ENCODE measurements at places on chromosomes 11 and 22.

DNA sequence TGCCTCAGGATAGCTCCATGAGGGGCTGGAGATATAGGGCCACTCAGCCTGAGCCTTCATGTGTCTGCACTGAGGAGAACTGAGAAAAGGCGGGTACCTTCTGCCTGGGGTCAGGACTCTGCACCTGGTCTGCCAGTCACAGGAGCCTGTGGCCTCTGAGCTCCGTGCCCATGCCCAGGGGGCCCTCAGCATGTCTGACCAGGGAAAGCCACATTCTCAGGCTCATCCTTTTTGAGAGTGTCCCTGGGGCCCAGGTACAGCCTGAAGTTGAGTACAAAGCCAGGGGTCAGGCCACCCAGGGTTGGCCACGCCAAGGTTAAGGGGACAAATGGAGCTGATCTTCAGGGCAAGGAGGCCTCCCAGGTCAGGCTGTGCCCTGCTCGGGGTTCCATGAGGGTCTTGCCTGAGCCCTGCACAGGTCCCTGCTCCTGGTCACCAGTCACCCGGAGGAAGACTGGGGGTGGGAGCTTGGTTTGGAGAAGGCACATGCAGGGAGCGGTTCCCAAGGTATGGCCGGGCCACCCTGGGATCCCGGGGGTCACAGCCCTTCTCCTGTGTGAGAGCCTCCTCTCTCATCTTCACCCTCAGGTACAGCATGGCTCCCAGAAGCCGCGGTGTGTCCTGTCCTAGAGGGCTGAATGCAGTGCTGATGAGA is 6.0 kb downstream of the DENND6B start:
- no peak for DNase-seq
- no peak overlapping the region for H3K4me3 ChIP-seq
- H3K27ac ChIP-seq = no peak overlapping the region

DNA sequence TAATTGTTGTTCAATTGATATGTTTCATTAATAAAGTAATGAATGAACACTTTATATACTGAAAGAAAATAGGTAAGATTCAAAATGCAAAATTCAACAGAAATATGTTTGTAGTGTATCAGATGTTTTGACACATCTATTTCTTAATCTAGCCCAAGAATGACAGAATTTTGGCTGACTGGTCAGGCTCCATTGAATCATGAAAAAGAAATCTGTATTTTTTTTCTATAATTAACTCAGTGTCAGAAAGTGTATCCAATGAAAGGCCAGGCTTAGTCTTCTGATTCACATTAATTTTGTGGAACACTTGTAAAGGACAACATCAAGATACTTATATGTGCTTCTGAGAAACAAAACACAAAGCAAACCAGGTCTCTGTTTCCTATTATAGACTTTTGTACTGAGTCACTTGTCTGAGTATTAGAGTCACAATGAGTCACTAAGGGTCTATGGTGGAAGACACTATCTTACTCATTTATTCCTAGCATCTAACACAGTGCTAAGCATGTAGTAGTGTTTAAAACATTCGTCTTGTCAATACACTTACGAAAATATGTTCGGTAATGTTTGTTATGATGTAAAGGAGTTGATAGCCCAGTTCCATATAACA is 297.7 kb upstream of the CCDC90B start:
- DNase-seq = no peak
- no peaks in the 10 kb centered on the region for H3K4me1 ChIP-seq
- H3K36me3 ChIP-seq = no peaks in the 10 kb centered on the region
- H3K27ac ChIP-seq = no peak overlapping the region
- H3K4me3 ChIP-seq = no peak overlapping the region
- H3K27me3 ChIP-seq = no peaks in the 10 kb centered on the region

GRCh38 chr11:122523846-122524805 is 131.4 kb upstream of the UBASH3B start:
- H3K4me3 ChIP-seq = no peak overlapping the region
- H3K27me3 ChIP-seq = no peaks in the 10 kb centered on the region
- H3K27ac ChIP-seq = no peak overlapping the region
- no peak for DNase-seq
- H3K36me3 ChIP-seq = no peaks in the 10 kb centered on the region

GRCh38 chr22:41352058-41352457 is 29.7 kb upstream of the TEF start:
- H3K27ac ChIP-seq = no peak overlapping the region
- no peak overlapping the region for H3K4me3 ChIP-seq

GRCh38 chr11:20013346-20014066 is 146.8 kb downstream of the DBX1 start:
- H3K27me3 ChIP-seq = no peaks in the 10 kb centered on the region
- H3K36me3 ChIP-seq = peaks cover 5% of the 10 kb centered on the region
- no peak overlapping the region for H3K4me3 ChIP-seq
- peaks cover 45% of the 10 kb centered on the region for H3K4me1 ChIP-seq

GRCh38 chr22:39298241-39298987 is 21.0 kb downstream of the RPL3 start:
- peaks cover 45% of the 10 kb centered on the region for H3K4me1 ChIP-seq
- DNase-seq = no peak
- H3K4me3 ChIP-seq = no peak overlapping the region
- H3K27me3 ChIP-seq = no peaks in the 10 kb centered on the region

GRCh38 chr22:45876136-45877035 is 100.6 kb downstream of the WNT7B start:
- H3K27me3 ChIP-seq = no peaks in the 10 kb centered on the region
- H3K36me3 ChIP-seq = no peaks in the 10 kb centered on the region
- H3K27ac ChIP-seq = no peak overlapping the region
- DNase-seq = no peak

DNA sequence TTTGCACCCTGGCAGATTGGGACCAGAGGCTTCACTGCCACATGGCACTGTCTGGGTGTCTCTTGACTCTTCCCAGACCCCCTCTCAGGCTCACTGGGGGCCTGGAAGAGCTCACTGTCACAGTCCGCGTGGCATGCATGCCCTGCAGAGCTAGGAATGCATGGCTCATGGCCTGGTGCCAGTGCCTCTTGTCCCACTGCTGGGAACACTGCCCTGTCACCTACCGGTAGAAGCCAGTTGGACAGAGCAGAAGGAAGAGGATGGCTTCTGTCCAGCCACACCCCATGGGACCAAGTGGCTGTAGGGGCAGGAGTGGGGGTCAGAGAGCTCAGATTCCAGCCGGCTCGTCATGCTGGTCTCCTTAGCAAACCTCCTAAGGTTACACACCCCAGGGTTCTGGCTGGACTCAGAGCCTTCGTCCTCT is 29.7 kb downstream of the MB start:
- no peak overlapping the region for H3K27ac ChIP-seq
- H3K4me1 ChIP-seq = peaks cover 6% of the 10 kb centered on the region
- H3K4me3 ChIP-seq = no peak overlapping the region
- H3K27me3 ChIP-seq = no peaks in the 10 kb centered on the region
- H3K36me3 ChIP-seq = no peaks in the 10 kb centered on the region
- no peak for DNase-seq

DNA sequence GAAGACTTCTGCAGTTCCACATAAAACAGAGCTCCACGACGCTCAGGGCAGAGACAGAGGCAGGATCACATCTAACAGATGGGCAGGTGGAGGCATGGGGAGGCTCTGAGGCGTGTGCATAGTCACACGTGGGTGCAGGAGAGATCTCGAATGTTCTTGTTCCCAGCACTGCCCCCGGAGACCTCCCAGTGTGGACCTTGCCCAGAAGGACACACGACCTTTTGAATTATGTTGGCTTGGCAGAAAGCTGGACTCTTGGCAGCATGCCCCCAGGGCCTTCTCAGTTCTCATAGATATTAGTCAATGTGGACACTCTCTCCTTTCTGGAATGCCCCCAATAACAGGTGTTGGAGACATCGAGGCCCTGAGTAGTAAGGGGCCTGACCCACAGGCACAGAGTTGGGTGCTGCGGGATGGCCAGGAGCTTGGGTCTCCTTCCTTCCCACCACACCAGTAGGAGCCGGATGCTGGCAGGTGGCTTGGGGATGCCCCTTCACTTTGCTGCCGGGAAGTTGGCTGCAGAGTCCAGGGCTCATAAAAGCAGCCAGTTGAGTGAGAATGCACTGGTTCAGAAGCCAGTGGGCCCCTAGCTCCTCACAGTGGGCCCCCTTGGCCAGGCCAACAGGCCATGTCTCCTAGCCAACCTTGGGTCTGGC is 12.1 kb downstream of the MYEOV start:
- H3K4me3 ChIP-seq = no peak overlapping the region
- peaks cover 14% of the 10 kb centered on the region for H3K4me1 ChIP-seq
- H3K27me3 ChIP-seq = no peaks in the 10 kb centered on the region
- H3K27ac ChIP-seq = no peak overlapping the region

DNA sequence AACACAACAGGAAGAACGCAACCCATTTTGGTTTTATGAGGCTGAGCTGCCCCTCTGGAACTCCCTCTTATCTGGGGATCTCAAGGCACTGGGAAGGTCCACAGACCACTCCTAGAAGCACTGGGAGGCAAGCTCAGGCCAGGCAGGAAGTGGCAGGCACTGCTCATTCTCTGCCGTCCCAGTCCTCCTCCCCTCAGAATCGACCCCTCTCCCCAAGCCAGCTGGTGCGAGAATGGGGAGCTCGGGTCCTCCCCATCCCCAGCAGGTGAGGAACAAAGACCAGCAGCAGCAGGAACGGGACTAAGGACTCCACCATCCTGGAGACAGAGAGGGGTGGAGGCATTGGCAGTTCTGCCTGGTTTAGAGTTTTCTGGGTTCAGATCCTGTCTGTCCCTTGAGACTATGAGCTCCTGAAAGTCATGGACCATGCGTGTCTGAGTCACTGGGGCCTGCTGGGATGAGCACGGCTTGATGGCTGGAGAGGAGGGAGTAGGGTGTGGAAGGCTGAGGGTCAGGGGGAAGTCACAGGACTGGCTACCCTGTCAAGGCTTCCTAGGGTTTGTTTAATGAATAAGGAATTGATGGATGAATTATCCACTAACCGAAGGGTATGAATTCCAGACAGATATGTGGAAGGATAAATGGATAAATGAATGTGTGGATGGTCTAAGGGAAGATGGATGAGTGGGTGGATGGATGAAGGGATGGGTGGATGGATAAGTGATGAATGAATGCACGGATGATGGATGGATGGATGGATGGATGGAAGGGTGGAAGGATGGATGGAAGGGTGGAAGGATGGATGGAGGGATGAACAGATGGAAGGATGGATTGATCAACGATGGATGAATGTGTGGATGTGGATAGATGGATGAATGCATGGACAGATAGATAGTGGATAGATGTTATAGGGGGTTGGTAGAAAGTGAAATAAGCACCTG is 6.4 kb downstream of the MYEOV start:
- H3K36me3 ChIP-seq = no peaks in the 10 kb centered on the region
- no peak overlapping the region for H3K4me3 ChIP-seq
- no peaks in the 10 kb centered on the region for H3K27me3 ChIP-seq
- no peak overlapping the region for H3K27ac ChIP-seq
- DNase-seq = no peak

DNA sequence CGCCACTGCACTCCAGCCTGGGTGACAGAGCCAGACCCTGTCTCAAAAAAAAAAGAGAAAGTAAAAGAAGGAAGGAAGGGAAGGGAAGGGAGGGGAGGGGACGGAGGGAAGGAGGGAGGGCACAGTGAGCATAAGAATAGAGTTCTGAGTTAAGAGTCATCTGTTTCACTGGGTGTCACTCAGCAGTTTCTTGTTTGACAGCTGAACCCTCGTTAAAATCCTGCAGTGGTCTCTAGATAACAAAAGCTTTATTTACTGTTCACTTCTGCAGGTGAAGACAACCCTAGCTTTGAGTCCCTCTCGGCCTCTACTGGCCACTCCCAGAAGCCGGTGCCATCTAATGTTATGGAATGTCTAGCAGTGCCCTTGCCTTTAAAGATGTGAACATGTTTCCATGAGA is 71.2 kb downstream of the CLPB start:
- H3K4me1 ChIP-seq = no peaks in the 10 kb centered on the region
- H3K4me3 ChIP-seq = no peak overlapping the region
- DNase-seq = no peak
- no peaks in the 10 kb centered on the region for H3K36me3 ChIP-seq
- H3K27me3 ChIP-seq = no peaks in the 10 kb centered on the region
- no peak overlapping the region for H3K27ac ChIP-seq

- no peak overlapping the region for H3K27ac ChIP-seq
- H3K36me3 ChIP-seq = no peaks in the 10 kb centered on the region
- no peak overlapping the region for H3K4me3 ChIP-seq
Observed at GRCh38 chr22:19018256-19018655, 82.2 kb upstream of the PRODH start.

DNA sequence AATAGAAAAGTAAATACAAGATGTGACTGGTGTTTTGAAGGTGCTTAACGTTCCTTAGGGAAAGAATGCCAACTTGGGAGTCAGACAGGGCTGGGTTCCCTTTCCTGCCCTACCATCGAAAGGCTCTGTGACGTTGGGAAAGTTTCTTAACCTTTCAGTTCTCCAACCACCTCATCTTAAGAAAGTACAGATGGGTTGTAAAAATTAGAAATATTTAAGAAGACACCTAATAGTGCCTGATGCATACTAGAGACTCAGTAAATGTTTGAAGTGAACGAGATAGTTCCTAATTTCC is 1.1 kb downstream of the GTPBP1 start:
- H3K4me1 ChIP-seq = peaks cover 17% of the 10 kb centered on the region
- no peaks in the 10 kb centered on the region for H3K27me3 ChIP-seq
- H3K36me3 ChIP-seq = no peaks in the 10 kb centered on the region

- DNase-seq = no peak
- H3K27me3 ChIP-seq = no peaks in the 10 kb centered on the region
- H3K27ac ChIP-seq = peak overlapping the region; percentile 59
- H3K4me1 ChIP-seq = peaks cover 23% of the 10 kb centered on the region
Observed at GRCh38 chr22:18077087-18077638, 627 bp upstream of the PEX26 start.

GRCh38 chr11:119863851-119864601 is 135.0 kb upstream of the NECTIN1 start:
- H3K4me1 ChIP-seq = no peaks in the 10 kb centered on the region
- DNase-seq = no peak
- no peaks in the 10 kb centered on the region for H3K36me3 ChIP-seq
- no peak overlapping the region for H3K27ac ChIP-seq
- no peaks in the 10 kb centered on the region for H3K27me3 ChIP-seq

DNA sequence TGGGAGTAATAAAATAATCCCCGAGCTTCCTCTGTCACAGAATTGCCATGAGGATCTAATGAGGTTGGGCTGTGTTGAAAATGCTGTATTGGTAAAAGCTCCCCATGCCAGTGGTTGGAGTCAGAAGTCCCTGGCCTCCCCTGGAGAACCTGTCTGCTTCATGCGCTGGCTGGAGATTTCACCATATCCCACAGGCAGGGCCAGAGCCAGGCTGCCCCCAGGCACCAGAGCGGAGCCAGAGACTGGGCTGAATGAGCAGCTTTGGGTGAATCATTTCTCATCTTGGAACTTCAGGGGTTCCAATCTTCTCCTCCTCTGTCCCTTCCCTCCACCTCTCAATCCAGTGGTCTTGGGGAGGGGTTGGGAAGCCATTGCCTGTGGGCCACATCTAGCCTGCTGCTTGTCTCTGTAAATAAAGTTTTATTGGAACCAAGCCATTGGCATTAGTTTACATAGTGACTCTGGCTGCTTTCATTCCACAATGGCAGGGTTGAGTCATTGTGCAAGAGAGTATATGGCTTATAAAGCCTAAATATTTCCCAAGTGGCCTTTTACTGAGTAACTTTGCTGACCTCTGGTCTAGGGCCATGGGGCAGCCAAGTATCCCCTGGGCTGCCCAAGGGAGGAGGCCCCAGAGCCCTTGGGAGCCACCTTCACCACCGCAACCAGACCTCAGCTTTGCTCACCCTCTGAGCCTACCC is 35.2 kb downstream of the LRRC10B start:
- no peak overlapping the region for H3K27ac ChIP-seq
- H3K4me3 ChIP-seq = no peak overlapping the region
- DNase-seq = no peak
- no peaks in the 10 kb centered on the region for H3K4me1 ChIP-seq
